ENCODE measurements at places on chromosomes 2 and 18.
A peak's percentile ranks its signal among the peaks of the same experiment; 100 is the strongest.

GRCh38 chr2:107132070-107132469, 246.1 kb upstream of the ST6GAL2 start:
- no peak for DNase-seq

GRCh38 chr2:128282976-128283810, 35.5 kb downstream of the HS6ST1 start:
- no peak for DNase-seq

GRCh38 chr2:210421916-210422315, 54.6 kb downstream of the LANCL1 start:
- peak; percentile 60 for DNase-seq

- DNase-seq = no peak
These were observed 110.7 kb downstream of the ICA1L start for GRCh38 chr2:202760848-202761247.

- DNase-seq = peak; percentile 13
These were observed 1.2 kb downstream of the ALK start for GRCh38 chr2:29920130-29920577.

- no peak for DNase-seq
These were observed 50.9 kb downstream of the ACTR2 start for GRCh38 chr2:65278531-65278981.

DNA sequence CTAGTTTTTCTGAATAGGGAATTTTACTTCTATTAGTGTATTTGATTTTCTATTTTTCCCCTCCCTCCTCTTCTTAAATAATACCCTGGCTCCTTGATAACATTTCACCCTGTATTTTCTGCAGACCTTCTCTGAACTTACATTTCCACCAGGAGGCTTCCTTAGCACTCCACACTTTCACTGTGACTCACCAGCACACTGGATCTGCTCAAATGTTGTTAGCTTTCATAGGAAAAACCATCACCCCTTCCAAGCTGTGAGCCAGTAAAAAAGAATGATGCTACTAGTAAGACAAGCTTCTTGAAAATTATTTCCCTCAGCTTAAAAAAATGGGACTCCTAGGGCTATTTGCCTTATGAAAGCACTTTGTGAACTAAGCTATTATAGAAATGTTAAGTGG, 16.1 kb downstream of the SUPT7L start:
- DNase-seq = no peak

- DNase-seq = no peak
These were observed 158.5 kb downstream of the TGIF1 start for GRCh38 chr18:3608488-3608887.

- DNase-seq = no peak
These were observed 890.6 kb upstream of the LRRTM1 start for GRCh38 chr2:81195017-81195773.

DNA sequence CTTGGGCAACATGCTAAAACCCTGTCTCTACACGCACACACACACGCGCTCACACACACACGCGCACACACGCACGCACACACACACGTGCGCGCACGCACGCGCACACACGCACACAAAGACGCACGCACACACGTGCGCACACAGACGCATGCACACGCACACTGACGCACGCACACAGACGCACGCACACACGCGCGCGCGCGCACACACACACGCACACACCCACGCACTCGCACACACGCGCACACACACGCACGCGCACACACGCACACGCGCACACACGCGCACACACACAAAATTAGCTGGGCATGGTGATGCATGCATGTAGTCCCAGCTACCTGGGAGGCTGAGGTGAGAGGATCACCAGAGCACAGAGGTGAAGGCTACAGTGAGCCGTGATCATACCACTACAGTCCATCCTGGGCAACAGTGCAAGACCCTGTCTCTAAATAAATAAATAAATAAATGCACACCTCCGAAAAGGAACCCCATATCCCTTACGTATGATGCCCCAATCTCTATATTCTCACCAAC, 8.1 kb upstream of the IAH1 start:
- no peak for DNase-seq

- DNase-seq = no peak
These were observed 128.7 kb upstream of the TANK start for GRCh38 chr2:161031511-161031910.

GRCh38 chr2:142915502-142915901, 38.0 kb downstream of the KYNU start:
- no peak for DNase-seq

DNA sequence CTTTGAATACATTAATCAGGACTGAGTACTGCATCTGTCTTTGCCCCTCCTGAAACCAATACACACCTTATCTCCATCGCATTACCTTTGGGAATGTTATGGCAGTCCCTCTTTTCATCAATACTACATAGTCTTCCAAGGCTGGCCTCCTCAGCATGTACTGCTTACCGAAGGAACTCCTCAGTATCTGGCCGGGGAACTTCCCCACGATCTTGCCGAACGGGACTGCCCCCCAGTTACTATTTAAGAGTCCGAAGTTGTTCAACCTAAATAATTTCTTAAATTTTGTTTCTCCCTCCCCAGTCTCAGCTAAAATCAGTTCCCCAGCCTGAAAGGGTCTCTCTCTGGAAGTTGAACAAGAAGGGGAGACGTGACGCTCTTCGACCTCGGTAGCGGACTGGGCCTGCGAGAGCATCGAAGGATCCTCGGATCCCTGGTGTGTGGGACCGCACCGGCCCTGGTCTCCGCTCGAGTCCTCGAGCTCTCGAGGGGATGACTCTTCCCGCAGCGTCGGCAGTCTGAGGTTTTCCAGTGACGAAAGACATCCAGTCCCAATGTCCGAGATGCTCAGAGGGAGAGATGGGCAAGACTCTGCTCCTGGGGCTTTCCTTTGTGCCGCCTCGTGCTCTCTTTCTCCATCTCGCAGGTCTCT, 489 bp downstream of the TRMT61B start:
- no peak for DNase-seq

DNA sequence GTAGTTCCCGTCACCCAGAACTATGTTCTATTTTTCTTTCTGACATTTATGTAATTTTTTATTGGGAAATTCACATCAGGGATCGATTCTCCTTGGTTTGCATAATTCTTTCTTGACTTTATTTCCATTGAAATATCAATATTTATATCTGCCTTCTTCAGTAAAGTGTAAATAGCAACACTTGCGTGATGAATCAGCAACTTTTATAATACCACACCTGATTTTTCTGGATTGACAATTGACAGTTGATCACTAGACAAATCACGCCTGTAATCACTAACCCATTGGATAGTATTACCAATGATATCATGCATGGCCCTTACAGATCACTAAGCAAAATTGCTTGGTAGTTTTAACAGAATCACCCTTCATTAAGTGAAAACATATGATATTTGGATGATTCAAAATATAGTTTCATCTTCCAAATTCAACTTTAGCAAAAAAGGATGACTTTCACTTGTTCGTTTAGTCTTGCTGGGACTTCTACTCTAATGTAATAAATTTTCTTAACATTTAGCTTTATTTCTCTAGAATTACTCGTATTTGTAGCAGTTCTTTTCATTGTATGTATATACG, 139.0 kb upstream of the RASGRP3 start:
- DNase-seq = no peak

DNA sequence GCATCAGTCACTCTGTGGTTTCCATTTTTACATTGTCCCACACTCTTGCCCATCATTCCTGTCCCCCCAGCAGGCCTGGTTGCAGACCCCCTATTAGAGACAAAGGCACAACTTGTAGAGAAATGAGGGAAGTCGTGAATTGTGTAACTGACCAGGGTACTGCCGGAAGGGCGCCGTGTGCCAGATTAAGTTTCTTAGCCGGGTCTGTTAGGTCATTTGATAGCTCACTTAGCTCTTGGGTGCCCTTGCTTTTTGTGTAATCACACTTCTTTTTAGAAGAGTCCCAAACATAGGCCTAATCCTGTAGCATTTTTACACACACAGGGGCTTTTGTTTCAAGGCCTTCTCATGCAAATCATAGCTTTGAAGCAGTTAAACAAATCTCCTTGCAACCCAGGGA, 87.2 kb downstream of the CTAGE1 start:
- no peak for DNase-seq

GRCh38 chr2:149346272-149346671, 15.9 kb downstream of the LYPD6 start:
- no peak for DNase-seq

DNA sequence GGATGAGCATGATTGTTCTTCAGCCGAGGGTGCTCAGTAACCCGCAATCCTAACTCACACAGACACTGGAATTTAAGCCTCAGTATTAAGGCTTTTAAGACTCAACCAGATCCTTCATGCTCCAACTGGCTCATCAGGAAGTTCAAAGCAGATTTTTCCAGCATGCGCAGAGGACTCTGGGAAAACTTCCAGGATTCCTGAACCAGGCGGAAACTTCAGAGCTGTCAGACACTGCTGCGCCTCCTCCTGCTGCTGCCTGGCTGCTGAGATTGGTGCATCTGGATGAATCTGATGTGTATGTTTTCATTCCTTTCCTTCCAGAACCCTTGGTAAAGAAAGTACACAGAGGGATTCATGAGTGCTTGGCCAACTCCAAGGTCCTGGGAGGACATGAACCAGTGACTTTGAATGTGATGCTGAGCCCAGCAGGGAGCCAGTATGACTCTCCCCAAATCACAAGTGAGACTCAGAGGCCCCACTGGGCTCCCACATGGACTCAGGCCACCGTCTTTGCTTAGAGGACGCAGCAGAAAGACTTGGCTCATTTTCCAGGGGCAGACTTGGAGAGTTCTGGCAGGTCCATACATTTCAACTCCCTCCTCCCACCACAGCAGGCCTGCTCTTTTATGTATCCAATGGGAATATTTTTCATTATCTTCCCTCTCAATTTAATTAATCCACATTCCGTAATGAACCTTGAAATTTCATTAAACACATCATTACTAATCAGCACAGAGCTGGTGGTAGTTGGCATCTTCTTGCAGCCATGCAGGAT, 143.5 kb upstream of the HDAC4 start:
- DNase-seq = no peak

DNA sequence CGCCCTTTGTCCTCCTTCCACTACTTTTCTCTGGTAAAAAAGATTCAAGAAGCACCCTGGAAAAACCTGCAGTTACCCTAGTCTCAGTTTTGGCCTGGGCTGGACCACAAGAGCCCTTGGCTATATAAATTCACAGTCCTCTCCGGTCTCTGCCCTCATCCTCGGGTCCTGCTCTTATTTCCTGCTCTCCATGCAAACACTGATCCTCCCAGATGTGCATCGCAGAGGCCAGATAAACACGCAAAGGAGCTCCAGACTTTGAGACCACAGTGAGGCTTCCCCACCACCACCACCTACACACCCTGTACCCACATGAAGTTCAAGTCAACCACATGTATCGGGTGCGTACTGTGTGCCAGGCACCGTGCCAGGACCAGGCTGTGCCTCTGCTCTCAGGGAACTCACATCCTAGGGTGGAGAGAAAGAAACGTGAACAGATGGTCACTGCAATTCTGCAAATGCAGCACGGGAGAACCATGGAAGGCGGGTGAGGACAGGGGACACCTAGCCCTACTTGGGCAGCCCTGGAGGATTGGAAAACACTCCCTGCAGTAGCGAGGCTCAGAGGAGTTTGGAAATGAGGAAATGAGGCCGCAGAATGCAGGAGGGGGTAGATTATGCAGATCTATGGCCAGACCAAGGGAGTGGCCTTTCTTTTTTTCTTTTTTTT, 7.4 kb downstream of the CTDSP1 start:
- DNase-seq = peak; percentile 52

- no peak for DNase-seq
These were observed 7.3 kb downstream of the MAP4K3 start for GRCh38 chr2:39429746-39430145.

Measured in kidney glomerular epithelial cell (primary cell).